ENCODE measurements at places on chromosomes 3 and 15.

DNA sequence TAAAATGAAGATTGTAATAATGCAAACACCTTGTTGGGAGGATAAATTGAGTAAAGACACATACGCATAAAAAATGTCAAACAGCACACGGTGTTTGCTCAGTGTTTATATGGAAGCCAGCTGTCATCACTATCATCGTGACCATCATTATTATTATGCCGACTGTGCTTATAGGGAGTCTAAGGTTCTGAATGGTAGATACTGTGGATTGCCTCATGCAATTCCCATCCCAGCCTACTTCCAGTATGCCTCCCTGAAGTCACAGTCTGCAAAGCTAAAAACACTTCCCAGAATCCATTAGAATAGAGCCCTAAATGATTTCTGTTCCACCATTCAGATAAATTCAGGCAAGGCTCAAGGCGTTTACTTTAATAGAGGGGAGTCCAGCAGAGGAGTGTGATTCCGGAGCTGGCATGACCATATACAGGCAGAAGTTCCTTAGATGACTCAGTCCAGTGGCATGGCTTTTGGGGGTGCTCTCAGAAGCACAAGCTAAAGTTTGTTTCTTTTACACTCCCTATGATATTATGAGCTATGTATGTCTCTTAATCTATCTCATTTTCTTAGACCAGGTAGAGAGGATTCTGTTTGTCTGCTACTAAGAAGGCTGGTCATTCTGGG lies 148.7 kb downstream of the MEX3B start:
- no peak for DNase-seq

DNA sequence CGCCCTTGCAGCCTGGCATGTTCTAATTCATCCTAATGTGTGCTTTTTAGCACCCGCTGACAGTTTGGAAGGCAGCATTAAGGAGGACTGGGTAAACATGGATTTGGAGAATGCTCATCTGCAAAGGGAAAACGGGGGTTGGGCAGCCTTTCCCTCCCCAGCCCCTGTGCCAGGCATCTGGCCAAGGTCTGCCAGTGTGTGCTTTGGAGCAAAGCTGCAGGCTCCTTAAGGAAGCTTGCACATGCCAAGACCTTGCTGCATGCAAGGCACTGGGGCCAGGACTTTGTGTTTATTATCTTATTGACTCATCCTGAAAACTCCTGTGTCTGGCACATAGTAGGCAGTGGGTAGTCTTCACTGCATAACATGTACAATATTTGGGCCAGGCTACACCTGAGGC lies 20.1 kb downstream of the FAM3D start:
- no peak for DNase-seq

GRCh38 chr15:47218295-47218694 lies 499.0 kb upstream of the SEMA6D start:
- DNase-seq: no peak

GRCh38 chr15:57321973-57322601 lies 54.2 kb upstream of the CGNL1 start:
- peak; percentile 65 for DNase-seq

DNA sequence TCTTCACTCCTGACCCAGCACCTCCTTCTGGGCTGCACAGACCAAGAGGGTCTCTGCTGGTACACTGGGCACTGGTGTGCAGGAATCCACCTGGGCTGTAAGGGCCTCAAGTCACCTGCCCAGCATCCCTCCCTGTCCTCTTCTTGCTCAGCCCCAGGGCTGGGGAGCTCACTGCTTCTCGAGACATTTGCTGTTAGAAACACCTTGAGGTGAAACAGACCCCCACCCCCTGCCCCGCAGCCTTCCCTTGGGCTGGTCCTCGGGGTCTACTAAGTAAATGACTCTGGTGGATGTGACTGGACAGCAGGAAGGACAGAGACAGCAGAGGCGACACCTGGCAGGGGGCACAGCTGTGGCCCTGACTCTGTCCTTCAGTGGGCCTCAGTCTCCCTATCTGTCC lies 29.1 kb downstream of the LOXL1 start:
- DNase-seq: no peak

DNA sequence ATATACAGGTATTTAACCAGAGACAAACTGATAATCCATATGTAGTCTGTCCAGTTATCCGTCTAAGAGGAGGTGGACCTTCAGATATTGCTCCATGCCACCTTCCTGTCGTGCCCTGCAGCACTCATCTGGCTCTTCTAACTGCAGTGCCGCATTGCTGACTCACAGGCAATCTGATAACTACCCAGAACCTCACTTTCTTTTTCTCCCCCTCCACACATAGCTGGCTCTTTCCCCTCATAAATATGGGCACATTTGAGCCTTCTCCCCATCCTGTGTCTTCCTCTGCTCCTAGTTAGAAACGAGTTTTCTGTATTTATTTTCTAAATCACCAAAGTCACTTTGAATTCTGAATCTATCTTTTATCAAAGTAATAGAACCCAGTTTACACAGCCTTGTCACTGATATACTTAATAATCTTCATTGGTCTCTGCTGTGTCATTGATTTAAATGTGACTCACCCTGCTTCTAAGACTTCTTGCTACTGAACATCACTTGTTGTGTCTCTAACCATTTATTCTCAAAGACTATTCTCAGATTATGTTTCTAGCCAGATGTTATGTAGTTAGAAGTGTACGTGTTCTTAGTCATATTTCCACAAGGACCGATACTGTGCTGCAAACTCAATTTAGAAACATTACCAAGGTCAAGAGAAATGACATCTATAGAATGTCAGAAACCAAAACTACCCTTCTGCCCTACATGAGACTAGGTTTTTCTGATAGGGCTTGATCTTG lies 17.4 kb upstream of the KCNMB2 start:
- no peak for DNase-seq

GRCh38 chr15:85702321-85703101 lies 92.2 kb downstream of the KLHL25 start:
- DNase-seq: no peak

All from H7 (cell line).